ENCODE measurements at places on chromosomes 5 and 9.

DNA sequence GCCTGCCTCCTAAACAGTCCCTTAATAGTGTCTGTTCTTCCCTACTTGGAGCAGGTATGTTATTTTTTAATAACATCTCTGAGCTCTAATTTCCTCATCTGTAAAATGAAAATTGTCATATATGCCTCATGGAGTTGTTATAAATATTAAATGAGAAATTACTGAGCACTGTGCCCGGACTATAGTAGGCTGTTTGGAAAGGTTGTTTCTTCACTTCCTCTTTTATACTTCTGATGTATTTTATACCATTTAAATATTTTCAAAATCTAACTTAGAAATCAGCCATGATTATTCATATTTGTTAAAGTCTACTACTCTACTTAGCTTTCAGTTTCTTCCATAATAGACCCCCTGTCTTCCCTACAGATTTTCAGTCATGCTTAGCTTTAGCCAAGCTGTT, 30.5 kb upstream of the HAPLN1 start:
- DNase-seq: no peak

GRCh38 chr5:60776343-60776742, 67.7 kb downstream of the ELOVL7 start:
- no peak for DNase-seq

GRCh38 chr5:179120951-179121666, 60.9 kb downstream of the ZNF354C start:
- DNase-seq: no peak

DNA sequence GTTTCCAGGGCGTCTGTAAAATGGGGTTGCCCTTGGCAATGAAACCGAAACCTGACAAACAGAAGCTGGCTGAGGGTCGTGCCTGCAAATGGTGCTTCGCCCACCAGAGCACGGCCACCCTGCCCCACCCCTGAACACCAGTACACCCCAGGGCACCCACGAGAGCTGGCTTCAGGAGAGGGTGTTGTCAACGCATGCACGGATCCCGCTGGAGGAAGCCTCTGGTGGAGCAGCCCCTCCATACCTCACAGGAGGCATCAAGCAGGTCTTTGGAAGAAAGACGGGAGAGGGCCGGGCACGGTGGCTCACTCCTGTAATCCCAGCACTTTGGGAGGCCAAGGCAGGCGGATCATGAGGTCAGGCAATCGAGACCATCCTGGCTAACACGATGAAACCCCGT, 8.6 kb downstream of the SLC6A3 start:
- no peak for DNase-seq

DNA sequence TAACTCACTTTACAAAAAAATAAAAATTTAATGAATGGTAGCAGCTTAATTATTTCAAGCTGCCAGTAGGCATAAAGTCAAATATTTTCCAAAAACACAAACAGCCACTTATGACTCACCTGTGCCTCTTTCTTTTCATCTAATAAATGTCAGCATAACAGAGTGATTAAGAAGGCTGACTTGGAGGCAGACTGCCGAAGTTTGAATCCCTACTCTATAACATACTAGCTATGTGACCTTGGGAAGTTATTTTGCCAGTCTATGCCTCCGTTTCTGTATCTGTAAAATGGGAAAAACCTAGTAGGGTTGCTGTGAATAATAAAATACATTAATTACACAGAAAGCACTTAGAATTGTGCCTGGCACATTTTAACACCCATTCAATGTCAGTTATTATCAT, 33.8 kb downstream of the FANCC start:
- DNase-seq: no peak

- DNase-seq: no peak
Observed at GRCh38 chr9:82606492-82607382, 456.2 kb downstream of the RASEF start.

DNA sequence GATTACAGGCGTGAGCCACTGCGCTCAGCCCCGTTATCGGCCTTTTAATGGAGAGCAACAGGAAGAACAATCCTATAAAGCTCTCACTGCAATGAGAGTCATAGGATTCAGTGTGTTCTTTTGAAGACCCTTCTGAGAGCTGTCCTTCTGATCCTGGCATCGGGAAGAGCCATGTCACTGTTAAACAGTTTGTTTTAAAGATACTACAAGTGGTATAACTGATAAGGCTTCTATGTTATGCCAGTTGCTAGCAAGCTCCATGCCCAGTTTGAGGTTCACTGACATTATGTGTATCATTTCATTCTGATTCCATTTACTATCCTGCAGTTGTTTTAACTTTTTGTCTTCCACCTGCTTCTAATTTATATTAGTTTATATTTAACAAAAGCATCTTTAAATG, 55.8 kb downstream of the GNAQ start:
- DNase-seq: no peak

DNA sequence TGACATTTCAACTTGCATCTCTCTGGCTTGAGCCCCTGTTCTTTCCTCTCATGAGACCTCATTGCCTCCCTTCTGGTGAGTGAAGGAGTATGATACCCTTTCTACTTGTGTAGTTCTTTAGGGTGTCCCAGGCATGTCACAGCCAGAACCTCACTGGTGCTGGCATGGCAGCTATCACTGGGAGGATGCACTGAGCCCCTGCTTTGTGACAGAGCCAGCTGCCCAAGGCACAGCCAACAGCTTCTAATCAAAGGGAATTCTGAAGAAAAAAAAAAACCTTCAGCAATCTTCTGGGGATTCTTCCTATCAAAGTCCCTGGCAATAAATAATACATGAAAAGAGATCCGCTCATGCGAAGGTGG, 652.6 kb upstream of the KLF4 start:
- DNase-seq: no peak
